Foreskin keratinocyte (primary cell): ENCODE measurements at places on chromosomes 13 and 19. TPM values are rescaled to one million over a fixed set of nuclear protein-coding genes. Genes with fewer than 3 reads are reported as not detected.
A peak's percentile ranks its signal among the peaks of the same experiment; 100 is the strongest.

ZNF431 gene
- total RNA-seq = 6.9 and 10.3 TPM in 2 replicates

ZNF765 gene
- 6.8 and 7.6 TPM in 2 replicates for total RNA-seq

PGLYRP2 gene
- total RNA-seq = not detected in 2 replicates

LILRA6 gene
- total RNA-seq = not detected in 2 replicates

DZIP1 gene
- 3.6 and 7.1 TPM in 2 replicates for total RNA-seq

ZNF99 gene
- total RNA-seq = not detected in 2 replicates

TLE2 gene
- 1.4 and 1.8 TPM in 2 replicates for total RNA-seq

PSG5 gene
- 0.41 and 0.46 TPM in 2 replicates for total RNA-seq

CEACAM8 gene
- not detected in 2 replicates for total RNA-seq

CLEC17A gene
- total RNA-seq = not detected in 2 replicates

PLEKHF1 gene
- total RNA-seq = 13.8 and 15.0 TPM in 2 replicates

RASGRP4 gene
- not detected in 2 replicates for total RNA-seq

GRCh38 chr13:30654430-30654829, 36.7 kb downstream of the USPL1 start:
- DNase-seq = no peak

- no peak for DNase-seq
Observed at GRCh38 chr13:99246100-99246499, 12.1 kb downstream of the GPR18 start.

DNA sequence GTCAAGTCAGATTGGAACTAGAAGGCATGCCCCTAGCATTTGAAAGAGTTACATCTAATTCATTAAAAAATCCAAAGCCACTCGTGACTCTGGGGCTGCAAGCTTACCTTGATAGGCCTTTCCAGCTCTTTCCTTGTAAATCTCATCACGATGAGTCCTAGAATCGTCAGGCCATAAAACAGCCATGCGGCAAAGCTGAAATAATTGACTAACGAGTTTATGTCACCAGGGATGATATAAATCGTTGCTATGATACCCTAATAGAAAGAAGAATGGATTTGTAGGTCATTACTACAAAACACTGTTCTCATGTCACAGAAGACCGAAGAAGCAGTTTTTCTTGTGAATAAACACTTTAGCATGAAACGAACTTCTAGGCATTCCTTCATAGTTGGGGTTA, 27.5 kb downstream of the SLC7A9 start:
- no peak for DNase-seq

GRCh38 chr19:13850910-13851733, 25.8 kb upstream of the NANOS3 start:
- peak; percentile 95 for DNase-seq

- DNase-seq = no peak
Observed at GRCh38 chr13:112145551-112146360, 78.8 kb downstream of the SOX1 start.

DNA sequence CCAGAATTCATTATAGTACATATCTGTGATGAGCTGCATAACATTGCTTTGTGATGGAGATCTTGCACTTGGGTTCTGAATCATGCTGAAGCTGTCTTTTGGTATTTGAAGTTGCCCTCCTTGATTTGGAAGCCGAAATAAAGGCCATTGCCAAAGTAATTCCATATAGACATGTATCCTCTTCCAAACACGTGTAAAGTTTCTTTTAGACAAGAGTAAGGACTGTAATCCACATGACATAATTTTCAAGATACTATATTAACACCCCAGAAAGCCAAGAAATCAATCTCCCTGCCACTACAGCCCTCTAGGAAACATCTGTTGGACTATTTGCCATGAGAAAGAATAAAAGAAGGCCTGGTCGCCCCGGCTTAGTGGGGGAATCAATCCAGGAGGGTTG, 754.2 kb downstream of the FGF9 start:
- no peak for DNase-seq

GRCh38 chr13:98676239-98676638, 76.2 kb downstream of the SLC15A1 start:
- peak; percentile 46 for DNase-seq

DNA sequence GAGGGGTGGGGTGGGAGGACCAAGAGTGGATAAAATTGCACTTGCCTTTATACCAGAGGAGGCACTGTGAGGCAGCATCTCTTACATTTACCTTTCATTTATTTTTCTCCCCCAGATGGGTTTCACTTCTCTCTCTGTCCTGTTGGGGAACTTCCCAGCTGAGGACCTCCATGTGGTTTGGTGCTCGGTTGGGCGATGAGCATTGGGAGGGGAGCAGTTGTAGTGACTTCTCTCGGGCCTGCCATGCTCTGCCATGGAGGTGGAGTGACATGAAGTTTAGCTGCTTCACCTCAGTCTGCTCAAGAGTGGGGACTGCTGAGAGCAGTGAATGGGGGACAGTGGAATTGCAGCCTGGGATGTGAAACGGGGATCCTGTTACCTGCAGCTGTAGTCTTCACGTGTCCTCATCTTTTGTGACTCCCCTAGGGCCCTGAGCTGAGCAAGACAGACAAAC, 23.1 kb upstream of the CXCL17 start:
- no peak for DNase-seq

- DNase-seq = no peak
Observed at GRCh38 chr19:33604651-33605050, 17.1 kb upstream of the CHST8 start.

GRCh38 chr13:50598338-50598737, 245.2 kb downstream of the DLEU7 start:
- DNase-seq = no peak

- DNase-seq = no peak
Observed at GRCh38 chr19:13817615-13818371, 22.6 kb downstream of the ZSWIM4 start.

DNA sequence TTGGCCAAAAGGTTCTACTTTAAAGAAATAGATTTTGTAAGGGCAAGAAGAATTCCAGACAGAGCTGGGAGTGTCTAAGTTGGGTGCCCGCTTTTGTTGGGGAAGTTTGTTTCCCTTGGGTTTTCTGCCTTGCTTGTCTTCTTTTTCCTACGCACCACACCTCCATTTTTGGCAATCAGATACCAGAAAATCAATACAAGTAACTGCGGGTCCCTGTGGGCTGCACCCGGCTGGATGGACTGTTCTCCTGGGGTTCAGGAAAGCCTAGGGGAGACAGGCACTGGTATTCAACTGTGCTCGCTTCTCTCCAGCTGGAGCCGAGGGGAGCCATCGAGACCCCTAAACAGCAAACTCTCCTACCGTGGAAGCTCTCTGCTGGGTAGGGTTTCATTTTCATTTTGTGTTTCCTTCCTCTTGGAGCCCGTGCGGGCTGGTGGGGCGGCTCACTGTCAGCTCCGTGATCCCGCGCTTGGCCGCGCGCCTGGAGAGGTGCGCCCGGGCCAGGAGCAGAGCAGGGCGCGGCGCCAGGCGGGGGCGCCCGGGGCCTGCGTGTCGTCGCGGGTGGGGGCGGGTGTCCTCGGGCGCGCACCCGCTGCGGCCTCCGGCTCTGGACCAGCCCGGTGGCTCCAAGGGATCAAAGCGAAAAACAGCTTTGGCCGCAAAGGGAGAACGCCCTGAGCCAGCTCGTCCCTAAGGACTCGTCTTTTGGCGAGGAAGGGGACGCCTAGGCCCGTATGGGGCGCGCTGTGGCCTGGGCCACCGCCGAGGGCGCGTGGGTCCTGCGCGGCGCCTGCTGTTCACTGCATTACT, 347.2 kb downstream of the ZNF536 start:
- peak; percentile 18 for DNase-seq

DNA sequence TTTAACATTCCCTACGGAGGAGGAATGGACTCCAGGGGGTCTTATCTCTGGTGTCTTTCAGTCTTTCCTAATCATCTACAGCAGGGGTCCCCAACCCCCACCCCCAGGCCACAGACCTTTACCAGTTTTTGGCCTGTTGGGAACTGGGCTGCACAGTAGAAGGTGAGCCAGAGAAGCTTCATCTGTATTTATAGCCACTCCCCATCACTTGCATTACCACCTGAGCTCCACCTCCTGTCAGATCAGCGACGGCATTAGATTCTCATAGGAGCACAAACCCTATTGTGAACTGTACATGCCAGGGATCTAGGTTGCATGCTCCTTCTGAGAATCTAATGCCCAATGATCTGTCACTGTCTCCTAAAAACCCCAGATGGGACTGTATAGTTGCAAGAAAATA, 120.0 kb upstream of the TMTC4 start:
- no peak for DNase-seq

DNA sequence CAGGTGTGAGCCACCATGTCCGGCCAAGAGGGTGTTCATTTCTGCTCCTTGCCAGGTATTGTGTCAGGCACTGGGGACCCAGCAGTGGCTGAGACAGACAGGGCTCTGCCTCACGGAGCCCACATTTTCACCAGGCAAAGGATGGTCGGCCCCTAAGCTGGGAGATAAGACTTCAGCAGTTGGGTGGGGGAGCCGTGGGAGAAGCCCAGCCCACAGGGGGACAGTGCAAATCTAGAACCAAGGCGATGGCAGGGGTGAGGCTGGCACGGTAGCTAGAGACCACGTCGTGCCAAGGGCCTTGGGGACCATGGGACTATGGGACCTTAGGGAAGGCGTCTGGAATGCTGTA, 8.3 kb downstream of the LSR start:
- no peak for DNase-seq

DNA sequence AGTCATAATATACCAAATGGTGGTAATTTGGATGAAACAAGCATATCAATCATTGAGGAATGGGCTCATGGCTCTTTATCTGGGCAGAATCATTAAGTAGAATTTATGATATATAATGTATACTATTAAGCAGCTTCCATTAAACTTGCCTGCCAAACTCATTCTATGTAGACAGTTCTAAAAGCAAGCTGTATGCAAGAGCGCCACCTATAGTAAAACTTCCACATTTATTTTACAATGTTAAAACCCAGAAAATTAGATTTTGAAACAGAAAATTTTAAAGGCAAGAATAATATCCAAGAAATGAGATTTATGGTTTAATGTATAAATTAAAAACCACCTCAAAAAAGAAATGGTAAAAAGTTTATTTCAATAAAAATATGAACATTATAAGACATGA, 161.5 kb downstream of the MZT1 start:
- no peak for DNase-seq

DNA sequence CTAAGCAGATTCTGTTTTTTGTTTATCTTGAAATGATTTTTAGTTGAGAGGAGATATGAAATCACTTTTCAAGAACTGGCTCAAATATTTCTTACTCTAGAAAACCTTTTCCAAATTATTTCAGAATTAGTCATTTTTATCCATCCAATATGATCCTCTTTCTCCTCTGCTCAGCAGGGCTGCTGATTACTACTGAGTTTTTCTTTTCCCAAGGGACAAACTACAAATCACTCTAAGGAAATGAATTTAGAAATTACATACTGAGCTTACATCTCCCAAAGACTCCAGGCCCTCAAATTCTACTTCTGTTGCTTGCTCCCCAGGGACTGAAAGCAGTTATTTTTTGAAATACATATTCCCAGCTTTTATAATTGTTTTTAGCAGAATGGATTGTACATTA, 87.4 kb upstream of the UFM1 start:
- DNase-seq = no peak

- no peak for DNase-seq
Observed at GRCh38 chr13:78376822-78377221, 226.5 kb downstream of the POU4F1 start.

DNA sequence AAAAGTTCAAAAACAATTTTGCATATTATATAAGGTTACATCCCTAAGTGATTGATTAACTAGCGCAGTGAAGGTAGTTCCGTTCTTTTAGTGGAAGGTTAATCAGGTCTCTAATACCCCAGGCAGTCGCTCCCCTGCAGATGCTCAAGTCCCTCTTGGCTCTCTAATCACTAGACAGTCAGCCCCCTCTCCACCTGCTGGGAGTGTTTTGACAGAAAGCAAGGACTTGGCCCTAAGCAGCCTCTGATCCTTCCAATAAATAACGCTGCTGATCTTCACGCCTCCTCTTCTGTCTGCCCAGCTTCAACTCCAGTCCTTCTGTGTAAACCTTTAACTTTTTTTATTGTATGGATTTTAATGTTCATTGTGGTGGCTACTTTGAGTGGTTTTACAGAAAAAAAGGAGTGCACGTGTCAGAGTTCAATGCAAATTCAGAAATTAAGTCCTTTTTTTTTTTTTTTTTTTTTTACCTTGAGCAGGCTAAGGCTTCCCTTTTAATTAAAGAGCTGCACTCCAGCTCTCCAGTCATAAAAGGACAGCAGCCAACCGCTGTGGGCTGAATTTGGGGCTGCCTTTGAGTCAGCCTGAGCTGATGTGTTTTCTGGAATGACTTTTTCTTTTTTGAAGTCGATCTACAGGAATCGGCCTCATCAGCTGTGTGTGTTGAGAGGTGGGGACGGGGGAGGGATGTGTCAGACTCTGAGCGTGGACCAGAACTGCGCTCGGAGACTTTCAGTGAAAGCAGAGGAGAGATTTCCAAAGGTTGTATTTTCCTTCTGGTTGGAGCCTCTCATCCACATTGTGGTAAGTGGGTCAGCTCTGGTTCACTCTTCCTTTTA, 33.8 kb upstream of the MYO16 start:
- no peak for DNase-seq

DNA sequence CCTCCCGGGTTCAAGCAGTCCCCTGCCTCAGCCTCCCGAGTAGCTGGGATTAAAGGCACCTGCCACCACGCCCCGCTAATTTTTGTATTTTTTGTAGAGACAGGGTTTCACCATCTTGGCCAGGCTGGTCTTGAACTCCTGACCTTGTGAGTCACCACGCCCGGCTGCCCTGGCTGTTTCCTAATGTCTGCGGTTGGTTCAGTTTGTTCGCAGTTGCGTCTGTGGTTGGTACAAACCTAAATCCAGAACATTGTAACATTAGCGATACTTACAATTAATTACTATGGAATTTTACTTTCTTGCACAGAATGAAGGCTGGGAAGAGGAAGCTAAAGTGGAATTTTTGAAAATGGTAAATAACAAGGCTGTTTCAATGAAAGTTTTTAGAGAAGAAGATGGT, 38.1 kb downstream of the RNF17 start:
- no peak for DNase-seq

DNA sequence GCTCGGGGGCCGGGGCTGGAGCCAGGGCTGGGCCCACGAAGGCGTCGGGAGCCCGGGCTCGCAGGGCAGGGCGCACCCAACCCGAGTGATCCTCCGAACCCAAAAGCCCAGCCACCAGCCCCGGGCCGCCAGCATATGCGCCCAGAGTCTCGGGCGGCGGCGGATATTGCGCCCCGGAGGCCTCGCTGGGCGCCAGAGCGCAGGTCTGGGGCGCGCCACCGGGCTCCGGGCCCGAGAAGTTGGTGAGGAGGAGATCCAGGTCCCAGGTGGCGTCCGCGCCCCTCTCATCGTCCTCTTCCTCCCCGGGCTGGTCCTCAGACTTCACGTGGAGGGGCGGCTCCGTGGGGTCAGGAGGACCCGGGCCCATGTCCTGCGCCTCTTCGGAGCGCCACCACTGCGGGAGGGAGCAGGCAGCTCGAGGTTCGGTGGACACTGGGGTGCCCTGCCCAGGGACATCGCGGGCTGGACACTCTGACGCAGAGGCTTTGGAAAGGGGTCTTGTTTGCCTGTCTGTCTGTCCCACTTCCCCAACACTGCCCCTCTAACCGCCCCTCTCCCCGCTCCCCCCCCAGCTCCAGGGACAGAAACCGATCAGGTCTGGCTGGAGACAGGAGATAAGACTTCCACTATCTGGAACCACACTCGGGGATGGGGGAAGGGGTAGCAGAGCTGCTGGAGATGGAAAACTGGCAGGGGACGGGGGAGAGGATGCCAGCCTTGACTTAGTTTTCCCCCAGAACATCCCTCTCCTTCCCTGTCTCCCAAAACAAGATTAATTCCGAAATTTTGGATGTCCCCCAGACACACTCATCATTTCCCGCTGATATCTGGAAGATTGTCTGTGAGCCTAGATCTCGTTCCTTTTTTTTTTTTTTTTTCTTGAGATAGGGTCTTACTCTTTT, 1.0 kb downstream of the KLF1 start:
- no peak for DNase-seq

GRCh38 chr13:95601906-95602305, 42.6 kb downstream of the DZIP1 start:
- DNase-seq = no peak

GRCh38 chr13:24271601-24272451, 37.6 kb upstream of the C1QTNF9 start:
- peak; percentile 56 for DNase-seq
